ENCODE measurements at places on chromosomes 5 and 9.
A peak's percentile ranks its signal among the peaks of the same experiment; 100 is the strongest.

GRCh38 chr5:15968993-15969392 is 210.6 kb downstream of the MARCHF11 start:
- DNase-seq = no peak

- DNase-seq = no peak
Observed at GRCh38 chr5:123112196-123112595, 23.2 kb downstream of the PRDM6 start.

DNA sequence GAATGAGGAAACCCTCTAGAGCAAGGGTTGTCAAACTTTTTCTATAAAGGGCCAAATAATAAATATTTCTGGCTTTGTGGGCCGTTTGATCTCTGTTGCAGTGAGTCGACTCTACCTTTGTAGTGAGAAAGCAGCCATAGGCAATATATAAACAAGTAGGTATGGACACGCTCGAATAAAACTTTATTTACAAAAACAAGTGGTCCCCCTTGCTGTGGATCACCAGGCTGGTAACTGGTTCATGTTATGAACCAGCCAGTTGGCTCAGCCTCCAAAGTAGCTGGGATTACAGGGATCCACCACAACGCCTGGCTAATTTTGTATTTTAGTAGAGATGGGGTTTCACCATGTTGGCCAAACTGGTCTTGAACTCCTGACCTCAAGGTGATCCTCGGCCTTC is 118.5 kb downstream of the GPBP1 start:
- DNase-seq = no peak

DNA sequence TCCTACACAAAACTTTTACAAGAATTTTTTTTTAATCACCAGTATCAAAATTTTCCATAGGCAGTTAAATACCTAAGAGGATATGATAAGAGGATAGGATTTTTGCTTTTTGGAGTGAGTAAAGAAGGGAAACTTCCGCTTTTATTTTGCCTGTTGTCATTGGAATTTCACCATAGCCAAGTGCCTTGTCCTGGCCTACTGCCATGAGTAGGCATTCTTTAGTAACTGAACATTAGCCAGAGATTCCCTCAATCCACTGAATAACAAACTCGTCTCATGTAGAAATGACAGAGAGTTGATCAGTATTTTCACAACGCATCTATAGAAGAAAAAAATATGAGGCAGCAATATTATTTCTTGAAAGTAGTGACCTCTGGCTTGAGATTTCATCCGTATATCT is 289.6 kb upstream of the ADAMTSL1 start:
- no peak for DNase-seq

DNA sequence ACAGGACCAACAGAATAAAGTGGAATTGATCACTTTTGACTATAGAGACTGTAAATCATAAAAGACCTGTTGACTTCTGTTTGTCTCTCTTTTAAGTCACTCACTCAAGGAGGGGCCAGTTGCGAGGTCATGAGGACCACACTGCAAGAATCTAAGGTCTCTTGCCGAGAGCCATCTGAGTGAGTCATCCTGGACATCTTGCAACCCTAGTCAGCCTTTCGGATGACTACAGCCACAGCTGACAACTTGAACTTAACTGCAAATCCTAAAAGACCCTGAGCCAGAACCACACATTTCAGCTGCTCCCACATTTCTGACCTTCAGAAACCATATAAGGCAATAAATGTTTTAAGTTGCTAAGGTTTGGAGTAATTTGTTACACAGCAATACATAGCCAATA is 129.7 kb upstream of the RAD23B start:
- DNase-seq = no peak

DNA sequence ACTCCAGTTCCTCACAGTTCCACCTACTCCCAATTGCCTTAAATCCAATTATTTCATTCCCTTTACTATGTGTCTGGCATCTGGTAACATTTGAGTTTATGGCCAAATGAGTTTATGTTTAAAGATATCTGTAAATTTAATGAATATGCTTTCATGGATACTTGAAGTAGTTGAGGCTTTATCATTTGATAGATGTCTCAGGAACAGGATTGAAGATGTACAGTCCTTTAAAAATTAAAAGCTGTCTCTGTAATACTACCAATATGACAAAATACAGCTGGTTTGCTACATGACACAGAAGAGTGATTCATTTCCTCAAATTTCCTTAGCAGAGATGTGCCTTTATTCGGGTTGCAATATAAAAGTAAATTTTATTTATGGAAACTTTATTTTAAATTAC is 2326.0 kb upstream of the ACO1 start:
- no peak for DNase-seq

GRCh38 chr9:122346478-122347347 is 24.1 kb upstream of the PTGS1 start:
- DNase-seq = peak; percentile 26

DNA sequence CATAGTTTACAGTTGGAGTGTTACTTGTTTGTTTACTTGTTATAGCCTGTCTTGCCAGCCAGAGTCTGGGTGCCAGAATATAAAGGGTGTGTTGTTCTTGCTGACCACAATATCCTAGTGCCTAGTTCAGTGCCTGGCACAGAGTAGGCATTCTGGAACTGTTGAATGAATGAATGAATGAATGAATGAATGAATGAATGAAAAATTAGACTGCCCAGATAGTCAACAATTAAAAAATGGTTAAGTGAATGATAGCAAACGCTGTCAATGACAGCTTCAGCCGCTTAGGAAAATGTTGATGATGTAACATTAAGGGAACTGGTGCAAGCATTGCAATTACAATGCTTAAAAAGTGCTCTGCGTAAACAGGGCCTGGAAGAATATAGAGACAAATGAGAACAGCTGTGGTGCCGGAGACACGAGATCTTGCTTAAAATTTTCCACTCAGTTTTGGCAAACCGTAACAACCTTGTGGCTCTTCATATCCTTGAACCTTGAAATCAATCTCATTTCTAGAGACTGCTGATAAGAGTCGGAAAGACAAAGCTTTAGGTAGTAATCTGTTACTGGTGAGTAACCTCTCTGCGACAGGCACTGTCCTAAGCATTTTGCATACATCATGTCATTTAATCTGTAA is 4.7 kb upstream of the TTLL11 start:
- no peak for DNase-seq

GRCh38 chr9:98087420-98088354 is 31.2 kb downstream of the NANS start:
- DNase-seq = no peak

DNA sequence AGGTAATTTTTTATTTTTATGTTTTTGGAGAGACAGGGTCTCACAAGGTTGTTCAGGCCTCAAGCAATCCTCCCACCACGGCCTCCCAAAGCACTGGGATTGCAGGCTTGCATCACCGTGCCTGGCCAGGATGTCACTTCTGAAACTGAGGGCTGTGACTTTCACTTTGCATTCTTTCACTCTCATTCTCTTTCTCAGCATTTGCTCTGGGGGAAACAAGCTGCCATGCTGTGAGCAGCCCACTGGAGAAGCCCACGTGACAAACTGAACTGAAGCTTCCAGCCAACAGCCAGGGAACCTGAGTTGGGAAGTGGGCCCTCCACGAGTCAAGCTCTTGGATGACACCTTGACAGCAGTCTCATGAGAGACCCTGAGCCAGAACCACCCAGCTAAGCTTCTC is 109.4 kb downstream of the C5orf15 start:
- DNase-seq = no peak

DNA sequence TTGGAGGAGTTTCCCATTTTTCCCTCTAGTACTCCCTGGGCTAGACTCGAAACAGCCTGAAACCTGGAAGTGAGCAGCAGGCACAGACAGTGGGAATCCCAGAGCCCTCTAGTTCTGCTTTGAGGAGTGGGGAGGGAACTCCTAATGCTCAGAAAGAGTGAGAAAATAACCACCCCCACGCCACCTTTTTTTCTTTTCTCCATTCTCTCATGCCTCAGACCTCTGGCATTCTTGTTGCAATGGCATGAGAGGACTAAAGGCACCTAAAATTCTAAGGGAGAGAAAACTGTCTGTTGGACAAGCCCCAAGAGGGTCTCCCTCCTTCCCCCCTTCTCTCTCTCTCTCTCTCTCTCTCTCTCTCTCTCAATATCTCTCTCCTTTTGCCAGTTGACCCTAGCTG is 15.1 kb upstream of the IRF1 start:
- DNase-seq = no peak

GRCh38 chr5:37938076-37938852 is 98.4 kb upstream of the GDNF start:
- DNase-seq = no peak

DNA sequence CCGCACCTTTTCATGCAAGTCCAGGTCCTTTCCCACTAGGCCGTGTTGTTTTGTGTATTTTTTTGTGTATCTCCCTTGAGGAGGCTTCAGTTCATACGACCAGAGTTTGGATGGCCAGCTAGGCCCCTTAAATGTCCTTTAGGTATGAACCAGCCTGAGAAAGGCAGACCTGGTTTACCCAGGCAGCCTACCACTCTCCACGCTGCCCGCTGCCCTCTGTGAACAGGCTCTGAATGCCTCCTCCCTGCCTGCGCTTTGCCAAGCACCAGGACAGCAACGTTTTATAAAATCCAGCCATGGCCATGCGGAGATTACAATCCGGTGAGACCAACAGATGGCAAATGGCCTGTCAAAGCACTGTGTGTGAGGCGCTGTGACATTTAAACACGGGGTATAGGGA is 626 bp upstream of the CLTB start:
- no peak for DNase-seq

DNA sequence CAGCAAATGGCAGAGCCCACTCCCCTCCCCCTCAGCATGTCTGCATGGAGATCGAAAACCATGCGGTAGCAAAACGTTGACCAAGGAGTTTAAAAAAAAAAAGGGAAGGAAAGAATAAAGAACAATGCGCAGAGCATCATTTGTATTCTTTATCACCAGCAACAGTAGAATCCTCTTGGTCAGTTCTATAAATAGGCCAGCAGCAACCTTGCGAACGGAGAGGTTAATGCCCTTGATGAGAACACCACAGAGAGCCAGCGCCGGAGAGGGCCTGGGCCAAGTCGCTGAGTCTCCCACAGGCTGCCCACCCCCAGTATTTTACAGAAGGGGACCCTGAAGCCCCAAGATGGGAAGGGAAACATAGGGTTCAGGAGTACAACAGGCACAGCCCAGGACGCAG is 22.7 kb downstream of the WHRN start:
- DNase-seq = no peak

- no peak for DNase-seq
Observed at GRCh38 chr5:112635771-112636731, 101.6 kb upstream of the APC start.

- DNase-seq = no peak
Observed at GRCh38 chr9:69513141-69513820, 158.9 kb downstream of the APBA1 start.

DNA sequence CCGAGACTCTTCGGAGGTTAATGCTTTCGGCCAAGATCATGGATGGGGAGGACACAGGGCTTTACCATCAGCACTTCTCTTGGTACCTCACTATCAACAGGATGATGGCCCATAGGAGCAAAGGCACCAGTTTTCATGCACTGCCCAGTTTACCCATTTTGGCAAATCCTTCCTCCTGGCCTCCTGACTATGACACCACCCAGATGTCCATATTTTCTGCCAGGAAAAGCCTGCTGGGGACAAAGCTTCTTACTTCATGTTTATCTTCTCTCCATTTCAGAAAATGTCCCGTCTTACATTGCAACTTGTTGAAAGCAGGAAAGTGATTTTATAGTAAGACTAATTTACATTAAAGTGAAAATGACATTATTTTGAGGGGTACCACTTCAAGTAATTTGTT is 61.4 kb upstream of the GAS1 start:
- no peak for DNase-seq

DNA sequence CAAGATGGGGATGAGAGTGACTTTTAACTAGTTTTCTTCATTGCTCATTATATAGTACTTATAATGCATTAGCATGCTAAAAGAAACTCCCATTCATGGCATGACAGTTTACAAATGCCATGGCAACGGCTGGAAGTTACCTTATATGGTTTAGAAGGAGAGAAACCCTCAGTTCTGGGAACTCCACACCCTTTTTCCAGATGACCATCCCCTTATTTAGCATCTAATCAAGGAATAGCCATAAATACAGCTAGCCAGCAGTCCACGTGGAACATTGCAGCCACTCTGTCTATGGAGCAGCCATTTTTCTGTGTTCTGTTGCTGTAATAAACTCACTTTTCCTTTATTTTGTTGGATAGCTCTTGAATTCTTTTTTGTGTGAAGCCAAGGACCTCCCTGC is 1137.8 kb downstream of the CDH18 start:
- DNase-seq = no peak

- DNase-seq = no peak
Observed at GRCh38 chr5:418162-419121, 24.5 kb upstream of the EXOC3 start.

DNA sequence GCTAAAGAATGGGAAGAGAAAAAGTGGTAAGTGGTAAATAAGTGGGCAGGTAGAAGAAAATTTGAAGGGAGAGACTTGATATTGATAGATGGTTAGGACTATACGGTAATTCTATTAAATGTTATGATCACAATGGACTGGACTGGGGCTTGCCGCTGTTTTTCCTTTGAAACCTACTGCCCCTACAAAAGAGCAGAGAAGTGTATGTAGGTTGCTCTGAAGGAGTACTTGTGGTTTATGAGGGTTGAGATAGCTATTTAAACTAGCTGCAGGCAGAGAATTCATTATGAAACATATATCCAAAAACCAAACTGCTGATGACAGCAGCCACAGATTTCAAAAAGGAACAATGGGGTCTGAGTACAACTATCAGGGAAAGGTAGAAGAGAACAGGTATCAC is 16.8 kb upstream of the HK3 start:
- DNase-seq = no peak

DNA sequence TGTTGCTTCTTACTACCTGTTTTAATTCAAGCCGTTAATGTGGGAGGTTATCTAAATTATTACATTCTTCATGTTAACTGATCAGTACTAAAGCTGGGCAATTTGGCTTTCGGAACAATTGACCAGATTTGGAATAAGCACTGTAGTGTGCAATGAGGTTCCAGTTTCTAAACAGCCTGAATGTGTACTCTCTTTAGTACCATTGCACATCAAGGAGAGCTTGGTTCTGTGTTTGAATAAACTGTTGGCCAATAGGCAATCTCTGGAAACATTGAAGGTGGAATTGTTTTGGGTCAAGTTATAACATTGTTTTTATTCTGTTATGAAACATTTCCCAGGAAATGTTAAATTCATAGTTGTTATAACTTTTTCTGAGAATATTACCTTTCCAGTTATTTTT is 105.2 kb downstream of the PBX3 start:
- DNase-seq = no peak

GRCh38 chr5:89769975-89770374 is 639.6 kb downstream of the CETN3 start:
- DNase-seq = no peak

DNA sequence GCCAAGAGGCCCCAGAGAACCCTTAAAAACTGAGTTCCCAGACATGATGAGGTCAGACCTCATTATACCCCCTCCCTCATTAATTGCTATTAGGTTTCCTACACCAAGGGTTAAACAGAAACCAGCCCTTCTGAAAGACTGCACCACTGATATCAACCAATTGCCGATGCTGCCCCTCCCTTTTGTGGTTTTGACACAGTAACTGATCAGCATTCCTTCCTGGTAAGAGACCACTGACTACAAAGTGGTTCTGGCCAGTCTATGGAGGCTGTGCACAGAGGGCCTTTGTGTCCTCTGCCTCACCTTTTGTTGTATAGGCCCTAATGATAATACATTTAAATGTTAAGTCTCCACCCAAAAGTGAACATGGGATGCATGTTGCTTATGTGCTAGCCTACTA is 201.5 kb downstream of the FRMD3 start:
- no peak for DNase-seq

Data from amygdala (tissue), 56 donors.